ENCODE measurements at places on chromosomes 1 and 21. TPM values are rescaled to one million over a fixed set of nuclear protein-coding genes. Genes with fewer than 3 reads are reported as not detected.

Gene TMEM125
- 247 TPM for total RNA-seq

Gene AGL
- total RNA-seq, result 9.3 TPM

Gene FCRL6
- total RNA-seq, result 1.8 TPM

Gene LRRC53
- total RNA-seq, result not detected

Gene HNRNPCL2
- not detected for total RNA-seq

DNA sequence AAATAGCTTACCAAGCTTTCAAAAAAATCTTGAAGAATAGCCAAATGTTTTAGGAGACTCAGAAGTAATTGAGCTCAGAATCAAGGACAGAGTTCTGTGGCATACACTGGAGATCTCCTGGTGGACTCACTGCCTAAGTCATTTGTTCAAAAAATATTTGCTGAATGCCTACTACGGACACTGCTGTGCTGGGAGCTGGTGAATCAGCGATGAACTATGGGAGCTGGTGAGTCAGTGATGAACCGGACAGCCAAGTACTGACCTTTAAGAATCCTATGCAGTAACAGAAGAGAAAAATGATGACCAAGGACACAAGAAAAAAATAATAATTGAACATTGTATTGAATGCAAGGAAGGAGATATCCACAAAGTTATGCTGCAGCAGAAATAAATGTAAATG is 717.9 kb upstream of the CXADR start:
- H3K4me1 ChIP-seq, result no peaks in the 10 kb centered on the region
- H3K27ac ChIP-seq, result no peak overlapping the region
- no peaks in the 10 kb centered on the region for H3K36me3 ChIP-seq
- H3K4me3 ChIP-seq, result no peak overlapping the region
- H3K27me3 ChIP-seq, result no peaks in the 10 kb centered on the region
- no peak for DNase-seq

- no peak overlapping the region for H3K4me3 ChIP-seq
- H3K27me3 ChIP-seq, result no peaks in the 10 kb centered on the region
- H3K4me1 ChIP-seq, result peaks cover 3% of the 10 kb centered on the region
- DNase-seq, result peak; percentile 57
- peak overlapping the region; percentile 77 for H3K27ac ChIP-seq
Observed at GRCh38 chr1:3352299-3352951, 102.0 kb upstream of the ARHGEF16 start.

- DNase-seq, result no peak
- no peaks in the 10 kb centered on the region for H3K36me3 ChIP-seq
- H3K4me3 ChIP-seq, result no peak overlapping the region
- no peaks in the 10 kb centered on the region for H3K27me3 ChIP-seq
- H3K27ac ChIP-seq, result no peak overlapping the region
Observed at GRCh38 chr1:83776913-83777757, 221.8 kb downstream of the TTLL7 start.

DNA sequence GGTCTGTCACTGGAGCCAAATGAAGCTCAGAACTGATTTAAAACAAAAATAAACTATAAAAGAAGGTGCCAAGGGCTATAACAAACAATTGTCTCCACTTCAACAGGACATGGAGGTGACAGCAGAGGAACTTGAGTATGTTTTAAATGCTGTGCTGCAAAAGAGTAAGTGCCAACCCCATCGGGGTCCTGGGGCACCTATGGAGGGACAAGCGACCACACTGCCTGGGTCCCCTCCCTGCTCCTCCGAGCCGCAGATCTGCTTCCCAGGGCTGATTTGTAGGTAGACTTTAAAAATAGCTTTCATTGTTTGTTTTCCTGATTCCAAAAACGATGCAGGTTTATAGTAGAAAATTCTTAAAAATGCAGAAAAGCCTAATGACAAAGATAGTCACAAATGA is 42.8 kb downstream of the CAPN9 start:
- no peaks in the 10 kb centered on the region for H3K36me3 ChIP-seq
- H3K27ac ChIP-seq, result no peak overlapping the region
- no peaks in the 10 kb centered on the region for H3K4me1 ChIP-seq
- no peak overlapping the region for H3K4me3 ChIP-seq
